Activated CD4-positive, alpha-beta T cell treated with anti-CD3 and anti-CD28 coated beads, Interleukin-2, amount 50 U/mL, for 1 hour (primary cell): ENCODE measurements at places on chromosomes 1 and 21.

DNA sequence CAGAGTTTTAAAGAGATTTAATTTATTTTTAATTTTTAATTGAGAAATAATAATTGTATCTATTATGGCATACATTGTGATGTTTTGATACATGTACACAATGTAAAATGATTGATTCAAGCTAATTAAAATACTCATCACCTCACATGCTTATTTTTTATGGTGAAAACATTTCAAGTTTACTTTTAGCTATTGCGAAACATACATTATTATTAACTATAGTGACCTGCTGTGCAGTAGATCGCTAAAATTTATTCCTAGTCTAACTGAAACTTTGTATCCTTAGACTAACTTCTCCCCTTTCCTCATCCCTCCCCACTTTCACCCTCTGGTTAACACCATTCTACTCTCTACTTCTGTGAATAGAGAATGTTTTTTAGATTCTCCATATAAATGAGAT, 191.6 kb downstream of the DNAH14 start:
- DNase-seq, result no peak

DNA sequence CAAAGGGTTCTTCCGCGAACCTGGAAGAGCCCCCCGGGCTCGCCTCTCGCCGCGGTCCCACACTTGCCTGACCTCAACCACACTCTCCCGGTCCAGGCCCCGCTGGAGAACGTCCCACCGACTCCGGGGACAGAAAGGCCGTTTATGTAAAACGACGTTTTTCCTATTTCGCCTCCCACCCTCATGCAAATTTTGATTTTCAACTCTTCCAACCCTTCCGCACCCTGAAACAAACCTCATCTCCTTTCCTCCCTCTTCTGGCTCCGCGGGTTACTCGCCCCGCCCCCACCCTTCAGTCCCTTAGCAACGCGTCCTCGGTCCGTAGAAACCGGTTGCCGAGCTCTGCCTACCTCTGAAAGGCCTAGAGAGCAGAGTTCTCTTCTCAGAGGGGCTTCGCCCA, at the start of gene C1orf141:
C1orf141 (minus strand) TSS at position 276 of the 400 bp plus-strand sequence. CDS start 7,730 bp downstream, outside the sequence.
- peak; percentile 13 for DNase-seq

GRCh38 chr1:119779869-119780356, 11.2 kb upstream of the HMGCS2 start:
- DNase-seq, result no peak

GRCh38 chr21:39441502-39442475, 3.8 kb downstream of the LCA5L start:
- DNase-seq, result peak; percentile 27

GRCh38 chr1:202794051-202794740, 14.0 kb downstream of the KDM5B start:
- no peak for DNase-seq

DNA sequence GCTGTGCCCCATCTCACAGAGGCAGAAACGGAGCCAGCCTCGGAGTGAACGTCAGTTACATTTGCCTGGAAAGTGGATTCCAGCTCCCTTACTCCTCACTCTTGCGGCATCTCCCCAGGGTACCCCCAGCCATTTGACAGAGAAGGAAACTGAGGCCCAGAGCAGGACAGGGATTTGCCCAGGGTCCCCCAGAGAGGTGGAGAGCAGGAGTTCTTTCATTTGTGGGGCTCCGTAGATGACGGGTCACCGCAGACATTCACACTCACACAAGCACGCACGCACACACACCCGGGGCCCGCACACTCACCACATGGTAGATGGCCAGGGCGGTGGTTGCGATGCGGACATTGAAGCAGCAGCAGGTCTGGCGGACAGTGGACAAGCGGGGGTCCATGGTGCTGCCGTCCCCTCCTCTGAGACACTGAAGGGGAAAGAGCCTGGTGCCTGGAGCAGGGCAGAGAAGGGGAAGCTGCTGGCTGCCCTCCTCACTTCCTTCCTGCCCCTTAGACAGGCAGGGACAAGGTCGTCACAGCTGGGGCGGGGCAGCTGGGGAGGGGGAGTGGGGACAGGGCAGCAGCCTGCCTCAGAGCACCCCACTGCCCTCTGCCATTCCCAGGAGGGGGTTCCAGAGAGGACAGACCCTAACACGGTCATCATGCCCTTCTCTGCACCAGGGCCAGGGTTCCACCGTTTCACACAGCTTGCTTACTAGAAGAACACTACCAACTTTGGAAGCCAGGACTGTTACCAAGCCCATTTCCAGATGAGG, at the start of gene LAPTM5:
LAPTM5 (minus strand) TSS at position 423 of the 769 bp plus-strand sequence; CDS start at position 394, 29 bp downstream.
- DNase-seq, result peak; percentile 61

GRCh38 chr1:235650341-235651169, 971 bp upstream of the GNG4 start:
- DNase-seq, result no peak

GRCh38 chr1:94765958-94766357, 54.2 kb upstream of the SLC44A3 start:
- DNase-seq, result no peak

- peak; percentile 48 for DNase-seq
Observed at GRCh38 chr21:35045542-35046262, 3.4 kb downstream of the RUNX1 start.

- DNase-seq, result no peak
Observed at GRCh38 chr21:32007456-32007855, 134.6 kb downstream of the HUNK start.

DNA sequence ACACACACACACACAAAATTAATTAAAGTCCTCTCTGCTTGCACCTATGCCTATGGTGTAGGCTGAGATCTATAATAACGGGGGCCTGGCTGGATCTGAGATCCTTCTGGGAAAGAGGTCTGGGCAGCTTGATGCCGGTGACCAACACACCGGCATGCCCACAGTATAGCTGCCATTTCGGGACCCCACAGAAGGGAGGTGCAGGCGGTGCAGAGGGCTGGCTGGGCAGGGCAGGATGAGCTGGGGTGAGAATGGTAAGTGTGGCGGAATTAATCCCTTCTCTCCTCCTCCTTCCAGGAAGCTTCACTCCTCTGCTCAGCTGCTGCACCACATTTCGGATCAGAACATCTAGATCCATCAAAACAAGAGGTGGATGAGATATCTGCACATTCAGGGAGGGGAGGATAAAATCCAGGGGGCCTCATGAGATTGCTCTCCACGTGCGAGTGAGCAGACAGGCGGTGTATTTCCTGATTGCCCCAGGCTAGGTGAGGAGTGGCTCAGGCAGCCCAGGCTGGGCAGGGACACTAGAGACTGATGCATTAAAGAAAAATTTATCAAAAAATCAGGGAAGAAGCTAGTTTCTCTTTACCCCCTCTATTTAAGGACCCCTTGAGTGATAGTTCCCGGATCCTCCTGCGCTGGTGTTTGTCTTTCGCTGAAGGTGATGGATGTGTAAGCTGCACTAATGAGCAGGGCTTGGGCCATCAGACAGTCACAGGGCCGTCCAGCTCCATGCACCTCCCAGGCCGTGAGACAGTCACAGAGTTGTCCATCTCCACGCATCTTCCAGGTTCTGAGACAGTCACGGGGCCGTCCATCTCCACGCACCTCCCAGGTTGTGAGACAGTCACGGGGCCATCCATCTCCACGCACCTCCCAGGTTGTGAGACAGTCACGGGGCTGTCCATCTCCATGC, 449.9 kb downstream of the PTPRU start:
- no peak for DNase-seq

DNA sequence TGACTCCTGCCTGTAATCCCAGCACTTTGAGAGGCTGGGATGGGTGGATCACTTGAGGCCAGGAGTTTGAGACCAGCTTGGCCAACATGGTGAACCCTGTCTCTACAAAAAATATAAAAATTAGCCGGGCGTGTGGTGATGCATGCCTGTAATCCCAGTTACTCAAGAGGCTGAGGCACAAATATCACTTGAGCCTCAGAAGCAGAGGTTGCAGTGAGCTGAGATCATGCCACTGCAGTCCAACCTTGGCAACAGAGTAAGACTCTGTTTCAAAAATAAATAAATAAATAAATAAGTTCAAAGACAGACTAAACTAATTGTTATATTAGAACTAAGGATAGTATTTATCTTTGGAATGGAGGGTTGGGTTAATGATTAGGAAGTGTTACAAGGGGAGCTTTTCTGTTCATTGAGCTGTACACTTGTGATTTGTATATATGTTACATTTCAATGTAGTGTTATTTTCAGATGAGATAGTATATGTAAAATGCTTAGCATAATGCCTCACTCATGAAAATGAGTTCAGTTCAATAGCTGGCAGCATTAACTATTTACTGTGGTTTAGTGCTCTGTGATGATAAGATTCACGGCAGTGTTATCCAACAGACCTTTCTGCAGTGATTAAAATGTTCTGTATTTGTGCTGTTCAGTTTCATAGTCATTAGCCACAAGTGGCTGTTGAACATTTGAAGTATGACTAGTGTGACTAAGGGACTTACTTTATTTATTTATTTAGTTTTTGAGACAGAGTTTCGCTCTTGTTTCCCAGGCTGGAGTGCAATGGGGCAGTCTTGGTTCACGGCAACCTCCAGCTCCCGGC, 47.7 kb downstream of the OSBPL9 start:
- no peak for DNase-seq

GRCh38 chr1:24640288-24640687, 2.8 kb upstream of the SRRM1 start:
- DNase-seq, result no peak

DNA sequence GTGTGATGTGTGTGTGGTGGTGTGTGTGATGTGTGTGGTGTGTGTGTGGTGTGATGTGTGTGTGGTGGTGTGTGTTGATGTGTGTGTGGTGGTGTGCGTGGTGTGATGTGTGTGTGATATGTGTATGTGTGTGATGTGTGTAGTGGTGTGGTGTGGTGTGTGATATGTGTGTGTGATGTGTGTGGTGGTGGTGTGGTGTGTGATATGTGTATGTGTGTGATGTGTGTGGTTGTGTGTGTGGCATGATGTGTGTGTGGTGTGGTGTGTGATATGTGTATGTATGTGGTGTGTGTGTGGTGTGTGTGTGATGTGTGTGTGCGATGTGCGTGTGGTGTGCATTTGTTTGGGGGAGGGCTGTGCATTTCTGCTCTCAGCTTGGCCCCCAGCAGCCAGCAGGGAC, 7.1 kb upstream of the PCBP3 start:
- DNase-seq, result no peak

DNA sequence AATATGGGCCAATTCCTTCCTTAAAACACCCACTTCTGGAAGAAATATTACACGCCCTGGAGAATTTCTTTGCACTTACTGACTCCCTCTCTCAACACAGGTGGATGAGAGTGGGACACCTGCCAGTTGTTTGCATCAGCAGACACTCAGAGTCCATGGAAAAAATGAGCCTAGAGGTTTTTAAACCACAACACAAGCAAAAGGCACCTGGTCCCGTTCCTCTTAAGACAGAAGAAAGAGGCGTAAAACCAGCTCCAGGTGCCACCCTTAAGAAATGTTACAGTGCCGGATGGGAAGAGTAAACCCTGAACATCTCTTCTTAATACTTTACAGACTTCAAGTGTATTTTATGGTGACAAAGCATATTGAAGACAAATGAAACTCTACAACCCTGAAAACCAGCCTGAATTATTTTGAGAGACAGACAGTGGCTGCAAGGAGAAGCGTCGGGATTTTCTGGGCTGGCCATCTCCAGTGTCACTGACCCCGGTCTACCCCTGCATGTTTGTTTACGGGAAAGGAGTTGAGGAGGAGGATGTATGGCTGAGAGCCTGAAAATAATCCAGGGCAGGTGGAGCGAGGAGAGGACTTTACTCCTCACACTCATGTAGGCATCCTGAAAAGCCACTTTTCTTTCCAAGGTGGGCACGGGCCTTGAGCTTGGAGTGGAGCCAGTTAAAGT, 7.8 kb upstream of the RIPK4 start:
- no peak for DNase-seq

DNA sequence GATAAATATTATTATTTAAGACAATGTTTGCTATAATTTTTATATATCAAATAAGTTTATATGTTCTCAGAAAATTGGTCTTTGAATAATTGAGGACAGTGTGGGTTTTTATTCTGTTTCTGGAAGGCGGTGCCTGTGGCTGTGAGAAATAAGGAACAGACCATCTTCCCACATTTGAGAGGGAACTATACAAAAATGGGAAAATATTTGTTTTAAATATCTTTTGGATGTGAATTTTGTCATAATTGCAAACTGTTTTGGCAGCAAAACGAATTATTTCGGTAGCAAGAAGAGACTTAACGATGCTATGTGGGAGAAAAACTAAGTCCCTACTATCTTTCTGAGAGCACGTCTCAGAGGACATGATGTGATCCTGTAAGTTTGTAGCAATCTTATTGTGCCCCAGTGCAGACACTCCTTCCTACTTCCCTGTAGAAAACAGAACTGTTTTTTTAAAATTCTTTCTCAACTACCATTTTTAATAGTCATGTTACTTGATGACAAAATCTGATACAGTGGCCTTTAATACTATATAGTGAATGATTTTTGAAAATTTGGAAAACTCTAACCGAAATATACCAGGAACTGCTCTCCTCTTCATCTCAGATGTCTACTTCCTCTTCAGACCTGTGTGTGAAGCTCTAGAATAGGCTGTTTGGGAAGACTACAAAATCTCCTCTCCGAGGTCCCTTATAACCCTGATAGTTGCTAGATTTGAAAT, 25.4 kb downstream of the PTPRC start:
- no peak for DNase-seq

DNA sequence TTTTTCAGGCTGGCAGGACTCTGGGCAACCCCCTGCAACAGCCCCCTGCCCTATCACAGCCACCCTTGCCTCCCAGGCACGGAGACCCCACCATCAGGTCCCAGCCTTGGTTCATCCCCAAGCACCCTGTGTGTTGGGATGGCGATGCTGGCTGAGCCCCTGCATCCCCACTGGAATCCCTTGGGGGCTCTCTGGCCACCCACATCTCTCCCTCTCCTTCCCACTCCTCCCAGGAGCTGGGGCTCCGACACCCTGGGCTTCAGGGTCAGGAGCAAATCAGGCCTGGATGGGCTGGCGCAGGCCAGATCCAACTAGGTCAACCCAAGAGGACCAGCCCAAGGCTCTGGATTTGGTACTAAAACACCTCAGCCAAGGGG, 25.9 kb downstream of the COL6A1 start:
- no peak for DNase-seq

DNA sequence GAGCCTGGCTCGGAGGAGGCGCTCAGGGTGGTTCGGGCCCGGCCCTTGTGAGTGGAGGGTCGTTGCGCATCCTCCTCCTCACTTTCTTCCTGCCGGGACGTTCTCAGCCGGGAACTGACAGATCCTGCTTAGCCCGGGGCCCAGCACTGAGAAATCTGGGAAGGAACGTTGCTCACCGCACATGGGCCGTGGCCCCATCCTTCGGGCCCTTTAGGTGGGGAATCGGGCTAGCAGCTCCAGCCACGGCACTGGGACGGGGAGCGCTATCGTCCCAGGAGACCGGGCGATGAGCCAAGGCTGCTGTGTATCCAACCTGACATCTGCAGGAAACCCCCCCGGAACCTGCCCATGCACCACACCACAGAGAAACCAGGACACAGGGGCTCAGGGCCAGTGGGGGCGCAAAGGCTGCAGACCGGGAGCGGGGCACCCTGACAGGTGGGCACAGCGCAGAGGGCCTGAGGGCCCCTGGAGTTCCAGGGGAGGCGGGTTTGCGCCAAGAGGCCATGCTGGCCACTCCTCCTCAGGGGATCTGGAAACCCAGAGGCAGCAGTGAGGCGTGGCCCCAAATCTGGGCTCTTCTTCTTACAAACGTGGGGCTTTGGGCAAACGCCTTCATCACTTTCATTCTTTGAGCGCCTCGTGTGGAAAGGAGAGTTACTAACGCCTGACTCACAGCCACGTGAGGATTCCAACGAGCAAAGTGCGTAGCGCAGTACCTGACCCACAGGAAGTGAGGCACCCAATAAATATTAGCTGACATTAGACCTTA, at the start of gene SH2D5:
SH2D5 (minus strand) TSS at position 116 of the 772 bp plus-strand sequence. CDS start 4,659 bp downstream, outside the sequence.
- peak; percentile 57 for DNase-seq

GRCh38 chr1:8003438-8004112, 22.5 kb downstream of the ERRFI1 start:
- DNase-seq, result no peak

GRCh38 chr1:10935246-10935645, 77.2 kb upstream of the TARDBP start:
- DNase-seq, result no peak

- no peak for DNase-seq
Observed at GRCh38 chr1:66932291-66932690, 7.5 kb downstream of the MIER1 start.
